ENCODE measurements at places on chromosomes 1 and 21.

DNA sequence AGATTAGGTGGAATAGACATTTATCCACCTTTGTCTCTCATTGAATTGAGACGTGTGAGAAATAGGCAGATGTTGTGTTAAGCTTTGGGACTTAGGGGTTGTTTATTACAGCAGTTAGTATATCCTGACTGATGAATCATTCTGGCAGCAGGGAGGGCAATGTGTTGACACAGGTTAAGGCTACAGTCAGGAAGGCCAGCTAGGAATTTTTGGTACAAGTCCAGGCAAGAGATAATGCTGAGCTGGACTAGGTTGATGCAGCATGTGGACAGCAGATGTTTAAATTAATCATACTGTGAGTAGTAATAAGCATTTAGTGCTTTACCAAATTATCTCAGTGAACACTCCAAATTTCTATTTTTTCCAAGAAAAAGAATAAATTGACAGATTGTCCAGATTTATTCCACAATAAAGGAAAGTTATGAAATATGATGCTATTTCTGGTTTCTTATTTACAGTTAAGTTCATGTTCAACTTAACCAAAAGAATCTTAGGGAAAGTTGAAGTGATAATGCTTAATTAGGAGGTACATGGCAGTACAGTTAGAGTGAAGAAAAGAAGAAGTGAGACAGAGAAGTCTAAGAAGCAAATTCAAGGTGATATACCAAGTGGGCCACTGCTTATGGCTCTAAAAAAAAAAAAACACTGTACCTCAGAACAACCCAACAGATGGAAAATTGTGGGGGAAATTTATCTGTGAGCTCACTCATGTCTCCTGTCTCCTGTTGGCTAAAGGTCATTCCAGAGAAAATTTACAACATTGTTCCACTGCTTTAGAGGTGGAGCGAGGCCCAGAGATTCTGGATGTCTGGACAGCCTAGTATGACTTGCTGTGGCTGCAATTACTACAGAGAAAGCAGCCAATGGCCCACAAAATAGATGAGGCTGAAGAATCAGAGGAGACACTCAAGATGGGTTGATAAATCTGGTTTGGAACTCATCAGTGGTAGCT lies 102.7 kb upstream of the C21orf91 start:
- DNase-seq = no peak

GRCh38 chr1:234238060-234238459 lies 135.2 kb upstream of the COA6 start:
- no peak for DNase-seq

GRCh38 chr1:233780049-233780448 lies 124.4 kb upstream of the SLC35F3 start:
- DNase-seq = no peak

DNA sequence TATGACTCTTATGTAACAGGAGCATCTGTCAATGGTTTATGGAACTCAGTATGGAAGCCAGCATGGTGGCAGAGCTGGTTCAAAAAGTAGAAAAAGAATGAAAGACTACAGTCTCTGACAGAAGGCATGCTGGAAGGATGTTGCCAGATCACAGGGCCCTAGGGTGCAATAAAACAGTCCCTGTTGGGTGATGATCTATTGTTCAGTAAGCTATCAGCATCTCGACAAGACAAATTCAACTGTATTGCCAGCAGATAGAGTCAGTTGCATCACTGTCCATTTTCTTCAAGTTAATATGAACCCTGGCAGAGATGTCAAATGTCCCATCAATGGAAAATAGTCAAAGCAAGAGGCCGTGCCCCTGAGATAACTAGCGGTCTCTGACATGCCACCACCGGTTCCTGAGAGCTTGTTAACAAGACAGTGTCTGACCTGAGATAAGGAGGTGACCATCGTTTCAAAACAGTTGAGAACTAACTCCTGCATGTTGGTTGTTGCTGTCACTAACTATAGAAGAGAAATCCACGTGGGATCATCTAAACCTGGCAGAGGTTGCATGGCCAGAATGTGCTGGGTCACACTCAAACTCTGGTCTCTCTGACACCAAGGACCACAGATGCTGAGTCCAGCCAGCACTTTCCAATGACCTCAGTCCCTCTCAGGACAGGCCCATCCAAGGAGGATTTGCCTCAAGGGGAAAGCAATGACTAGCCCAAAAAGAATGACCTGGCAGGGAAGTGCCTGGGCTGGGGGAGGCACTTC lies 125.9 kb downstream of the RIPK4 start:
- DNase-seq = no peak

GRCh38 chr1:240134596-240134995 lies 42.9 kb downstream of the FMN2 start:
- no peak for DNase-seq

DNA sequence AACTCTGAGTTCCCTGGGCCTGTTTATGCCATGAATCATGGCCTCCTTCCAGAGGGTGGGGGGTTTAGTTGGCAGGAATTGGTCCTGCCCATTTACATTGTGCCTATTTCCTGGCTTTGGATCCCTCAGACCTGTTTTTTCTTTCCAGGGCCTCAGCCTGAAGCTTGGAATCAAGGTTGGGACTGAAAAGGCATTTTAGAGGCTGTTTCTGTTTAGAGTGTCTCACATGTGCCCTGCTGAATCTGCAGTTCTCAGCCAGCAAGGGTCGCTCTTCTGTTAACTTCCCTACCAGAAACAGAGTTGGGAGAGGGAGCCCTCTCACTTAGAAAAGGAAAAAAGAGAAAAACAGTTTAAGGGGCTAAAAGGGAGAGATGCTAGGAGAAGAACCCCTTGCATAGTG lies 191.1 kb downstream of the PTPRC start:
- no peak for DNase-seq

- no peak for DNase-seq
Measured at GRCh38 chr1:156741481-156741983, 644 bp upstream of the MRPL24 start.

- DNase-seq = no peak
Measured at GRCh38 chr1:223429821-223430220, 36.6 kb downstream of the CCDC185 start.

GRCh38 chr1:22309572-22309971 lies 142.1 kb upstream of the ZBTB40 start:
- no peak for DNase-seq

DNA sequence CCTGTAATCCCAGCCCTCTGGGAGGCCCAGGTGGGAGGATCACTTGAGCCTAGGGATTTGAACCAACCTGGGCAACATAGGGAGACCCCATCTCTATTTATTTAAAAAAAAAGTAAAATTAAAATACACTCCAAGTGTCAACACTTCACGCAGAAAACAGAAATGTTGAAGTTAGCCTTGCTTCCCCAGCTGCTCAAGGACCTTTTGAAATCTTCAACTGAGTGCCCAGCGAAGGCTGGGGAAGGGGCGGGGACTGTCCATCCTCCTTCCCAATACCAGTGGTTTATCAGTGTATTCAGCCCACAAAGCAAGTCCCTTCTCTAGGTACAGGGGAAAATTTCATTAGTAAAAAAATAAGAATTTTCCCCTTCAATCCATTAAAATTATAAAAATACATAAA lies 2.2 kb upstream of the DNAJC28 start:
- no peak for DNase-seq
